ENCODE measurements at places on chromosomes 2 and 18.

GRCh38 chr2:124585277-124585676 lies 560.2 kb downstream of the CNTNAP5 start:
- ATAC-seq: no peak

GRCh38 chr18:37219257-37219656 lies 346.3 kb downstream of the CELF4 start:
- ATAC-seq: no peak

DNA sequence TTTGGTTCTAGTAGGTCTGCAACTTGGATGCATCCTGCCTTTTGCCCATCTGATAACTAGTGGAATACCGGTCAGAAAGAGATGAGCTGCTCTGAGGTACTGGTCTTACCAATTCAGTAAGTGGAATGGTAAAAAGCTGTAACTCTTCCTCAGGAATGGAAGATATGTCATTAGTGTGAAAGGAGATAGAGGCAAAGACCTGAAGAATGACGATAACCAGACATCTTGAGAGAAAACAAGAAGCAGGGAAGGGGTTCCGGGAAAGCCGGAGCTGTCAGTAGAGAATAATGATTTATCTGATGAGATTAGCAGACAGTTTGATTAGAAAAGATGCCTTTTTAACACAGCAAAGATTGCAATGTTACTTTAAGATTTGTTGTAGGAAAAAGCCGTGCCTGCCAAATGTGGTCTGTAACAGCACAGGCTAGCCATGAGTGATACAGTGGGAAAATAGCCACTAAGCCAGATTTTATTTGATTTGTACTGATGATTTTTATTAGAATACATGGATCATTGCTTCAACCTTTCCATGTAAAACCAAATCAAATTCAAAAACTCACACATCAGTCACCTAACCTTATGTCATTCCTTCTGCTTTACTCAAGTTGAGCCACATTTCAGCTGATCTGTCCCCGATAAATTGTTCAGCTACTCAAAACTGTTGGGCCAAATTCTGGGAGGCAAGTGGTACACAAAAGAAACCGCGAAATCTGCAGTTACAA lies 110.0 kb downstream of the TCF4 start:
- ATAC-seq: peak; percentile 22

- no peak for ATAC-seq
Observed at GRCh38 chr2:157620956-157621355, 7.7 kb downstream of the ACVR1C start.

- ATAC-seq: no peak
Observed at GRCh38 chr18:46211816-46212215, 107.6 kb downstream of the HAUS1 start.

DNA sequence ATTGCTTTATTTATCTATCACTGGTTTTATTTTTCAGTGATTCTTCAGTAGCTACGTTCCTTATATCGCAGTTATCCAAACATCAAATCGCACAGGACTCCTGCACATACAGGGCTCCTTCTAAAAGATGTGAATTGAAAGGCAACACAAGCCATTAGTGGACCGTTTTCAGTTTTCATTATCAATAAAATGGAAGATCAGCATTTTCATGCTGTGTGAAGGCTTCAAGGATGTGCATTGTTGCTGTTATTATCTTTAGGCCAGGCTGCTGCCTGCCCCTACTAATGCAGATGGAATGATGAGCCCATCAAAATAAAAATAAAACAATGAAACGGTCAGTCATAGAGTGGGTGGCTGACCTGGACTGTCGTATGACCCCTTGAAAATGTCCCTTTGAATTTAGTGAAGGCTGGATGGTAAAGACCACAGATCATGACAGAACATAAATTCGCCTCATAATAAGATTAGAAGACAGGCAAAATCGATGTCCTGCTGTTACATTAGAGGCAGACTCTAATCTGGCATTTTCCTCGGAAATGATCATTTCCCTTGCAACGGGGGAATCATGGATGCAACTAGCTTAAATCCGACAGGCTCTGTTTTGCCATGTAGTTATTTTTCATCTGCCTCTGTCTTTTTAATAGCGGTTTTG lies 32.9 kb downstream of the ITGB6 start:
- peak; percentile 26 for ATAC-seq

GRCh38 chr2:189681903-189682302 lies 7.4 kb downstream of the ANKAR start:
- ATAC-seq: no peak

DNA sequence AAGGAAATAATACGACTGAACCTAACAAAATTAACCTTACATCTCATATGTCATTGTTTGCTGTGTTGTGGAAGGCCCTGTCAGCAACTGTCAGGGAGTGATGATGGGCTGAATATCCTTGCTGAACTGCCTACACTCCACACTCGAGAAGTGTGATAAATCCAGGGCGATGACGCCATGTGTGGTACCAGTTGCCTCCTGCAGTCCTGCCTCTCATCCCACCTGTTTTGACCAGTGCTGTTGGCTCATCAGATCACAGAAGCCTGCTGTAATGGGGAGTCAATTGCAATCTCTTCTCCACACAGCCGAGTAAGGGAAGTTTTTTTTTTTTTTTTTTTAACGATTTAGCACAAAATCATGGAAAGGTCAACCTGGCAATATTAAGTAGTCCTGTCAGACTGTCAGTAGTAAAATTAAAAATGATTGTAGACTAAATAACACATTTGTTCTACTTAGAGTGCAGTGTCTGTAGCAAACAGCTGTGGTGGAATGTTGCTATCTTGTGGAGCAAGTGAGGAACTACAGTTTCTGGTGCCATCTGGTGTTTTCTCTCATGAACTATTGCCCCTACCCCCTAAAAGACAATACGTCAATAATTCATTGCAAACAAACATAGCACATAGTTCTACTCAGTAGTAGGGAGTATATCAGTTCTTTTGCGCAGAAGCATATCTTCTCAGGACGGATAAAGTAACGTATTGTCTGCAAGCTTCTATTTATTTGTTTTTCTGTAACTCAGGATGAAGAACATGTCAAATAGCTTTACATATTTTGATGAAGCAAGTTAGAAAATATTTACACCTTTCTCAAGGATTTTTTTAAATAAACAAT lies 347.6 kb downstream of the CTNNA2 start:
- ATAC-seq: no peak

DNA sequence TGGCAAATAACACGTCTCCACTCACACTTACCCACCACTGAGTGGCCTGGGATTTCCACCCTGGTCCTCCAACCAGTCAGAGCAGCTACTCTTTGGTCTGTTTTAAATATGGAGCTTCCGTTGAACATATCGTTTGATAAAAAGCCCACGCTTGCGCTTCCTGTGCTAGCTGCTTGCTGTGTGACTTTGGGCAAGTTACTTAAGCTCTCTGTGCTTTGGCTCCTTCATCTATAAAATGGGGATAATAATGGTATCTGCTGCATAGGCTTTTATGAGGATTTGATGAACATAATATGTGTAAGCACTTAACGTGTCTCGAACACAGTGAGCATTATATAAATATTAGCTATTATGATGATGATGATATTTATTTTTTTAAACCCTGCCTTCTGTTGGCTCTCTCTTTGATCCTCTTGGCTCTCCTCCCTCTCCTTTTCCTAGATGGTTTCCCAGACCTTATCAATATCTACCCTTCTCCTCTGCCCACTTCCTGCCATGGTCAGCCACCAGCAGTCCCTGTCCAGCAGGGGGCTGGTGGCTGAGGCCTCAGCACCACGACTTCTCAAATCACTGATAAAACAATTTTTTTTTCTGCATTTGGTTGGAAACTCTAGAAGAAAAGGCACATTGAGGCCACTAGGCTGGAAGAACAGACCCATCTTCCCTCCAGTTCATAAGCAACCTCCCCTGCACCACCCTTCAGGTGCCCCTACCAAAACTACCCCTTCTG lies 191.9 kb downstream of the LOXHD1 start:
- ATAC-seq: no peak

- no peak for ATAC-seq
Observed at GRCh38 chr2:2571301-2572150, 240.5 kb upstream of the MYT1L start.

GRCh38 chr2:61439241-61440002 lies 31.5 kb downstream of the USP34 start:
- ATAC-seq: no peak

GRCh38 chr2:218781691-218782527 lies at the start of gene CYP27A1:
TSS of gene CYP27A1 (plus strand) at chr2:218782147. CDS start at chr2:218782183, 36 bp downstream.
- peak; percentile 41 for ATAC-seq

DNA sequence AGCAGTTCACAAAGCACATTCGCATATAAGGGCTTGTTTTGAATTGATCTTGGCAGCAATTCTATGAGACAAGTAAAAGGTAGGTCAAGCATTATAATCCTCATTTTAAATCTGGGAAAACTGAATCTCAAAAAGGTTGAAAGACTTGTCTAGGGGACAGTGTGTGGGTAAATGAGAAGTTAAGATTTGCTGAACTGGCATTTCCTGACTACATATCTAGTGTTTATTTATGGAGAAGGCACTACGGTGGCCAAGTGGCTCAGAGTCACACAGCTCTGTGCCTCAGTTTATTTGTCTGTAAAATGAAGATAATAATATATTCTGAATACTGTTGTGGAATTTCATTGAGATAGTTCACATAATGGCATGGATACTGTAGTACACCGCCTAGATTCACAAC lies 16.3 kb upstream of the IL1RN start:
- no peak for ATAC-seq

DNA sequence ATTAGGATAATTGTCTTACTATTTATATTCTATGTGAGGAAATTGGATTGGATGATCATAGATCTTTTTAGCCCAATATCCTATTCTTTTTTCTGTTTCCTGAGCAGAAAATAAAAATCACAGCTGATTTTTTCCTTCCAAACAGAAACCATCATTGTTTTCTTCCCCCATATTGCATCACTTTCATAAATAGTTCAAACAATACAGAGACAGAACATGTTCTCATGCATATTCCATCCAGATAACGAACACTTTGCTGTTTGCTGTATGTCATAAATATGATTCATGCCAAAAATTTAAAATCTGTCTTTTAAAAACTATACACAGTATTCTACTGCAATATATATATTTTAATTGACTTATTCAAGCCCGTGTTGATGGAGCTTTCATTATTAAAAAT lies 22.0 kb upstream of the RALBP1 start:
- no peak for ATAC-seq

DNA sequence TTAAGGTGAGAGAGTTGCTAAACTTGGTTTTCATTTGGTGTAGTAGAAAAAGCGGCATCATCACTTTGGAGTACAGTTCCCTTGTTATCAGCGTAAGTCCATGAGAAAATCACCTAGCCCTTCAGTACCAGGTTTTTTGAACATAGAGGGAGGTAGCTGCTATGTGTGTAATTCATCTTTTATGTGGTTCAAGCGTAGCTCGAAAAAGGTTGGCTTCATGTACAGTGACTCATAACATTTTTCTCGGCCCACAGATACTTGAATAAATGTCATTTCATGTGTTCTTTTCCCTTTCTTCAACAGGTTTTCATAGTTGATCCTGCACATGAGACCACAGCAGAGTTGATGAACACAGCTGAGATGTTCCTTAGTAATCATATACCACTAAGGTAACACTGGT lies 43.6 kb downstream of the UGGT1 start:
- ATAC-seq: no peak

GRCh38 chr2:113092864-113093612 lies 25.3 kb downstream of the IL1F10 start:
- no peak for ATAC-seq

GRCh38 chr18:64592246-64592645 lies 443.4 kb upstream of the LINC00305 start:
- ATAC-seq: no peak

GRCh38 chr2:178827739-178828485 lies 20.7 kb upstream of the TTN start:
- no peak for ATAC-seq

DNA sequence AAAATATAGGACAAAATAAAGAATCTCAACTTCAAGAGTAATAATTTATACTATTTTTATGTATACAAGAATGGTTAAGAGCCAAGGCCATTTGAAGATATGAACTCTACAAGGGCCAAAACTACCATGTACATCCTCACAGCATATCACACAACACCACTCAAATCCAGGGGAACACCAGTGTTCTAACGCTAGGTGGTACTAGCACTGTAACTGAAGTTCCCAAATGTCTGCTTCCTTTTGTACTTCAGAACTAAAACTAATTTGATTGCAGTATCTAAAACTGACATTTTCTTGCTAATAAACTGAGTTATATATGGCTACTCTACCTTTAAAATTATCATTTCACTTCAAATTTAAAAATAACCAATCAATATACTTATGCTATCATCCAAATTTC lies 47.0 kb downstream of the REV1 start:
- no peak for ATAC-seq

- ATAC-seq: no peak
Observed at GRCh38 chr2:101844055-101844635, 146.6 kb downstream of the MAP4K4 start.

DNA sequence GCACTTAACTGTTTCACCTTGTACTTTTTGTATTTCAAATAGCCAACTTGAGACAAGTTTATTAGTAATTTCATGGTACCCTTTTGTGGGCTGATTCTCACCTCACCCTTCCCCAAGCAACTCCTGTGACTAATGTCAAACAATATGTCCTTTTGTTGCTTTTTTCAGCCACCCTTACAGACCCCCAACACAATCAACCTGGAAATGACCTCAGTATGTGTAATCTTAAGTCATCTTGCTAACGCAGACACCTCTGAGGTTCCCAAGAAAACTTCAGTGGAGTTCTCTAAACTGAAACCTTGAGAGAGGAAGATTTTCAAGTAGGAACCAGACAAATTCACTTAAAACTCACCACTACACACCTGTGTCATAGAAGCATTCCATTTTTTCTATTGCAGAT lies 69.5 kb downstream of the KYNU start:
- ATAC-seq: no peak

DNA sequence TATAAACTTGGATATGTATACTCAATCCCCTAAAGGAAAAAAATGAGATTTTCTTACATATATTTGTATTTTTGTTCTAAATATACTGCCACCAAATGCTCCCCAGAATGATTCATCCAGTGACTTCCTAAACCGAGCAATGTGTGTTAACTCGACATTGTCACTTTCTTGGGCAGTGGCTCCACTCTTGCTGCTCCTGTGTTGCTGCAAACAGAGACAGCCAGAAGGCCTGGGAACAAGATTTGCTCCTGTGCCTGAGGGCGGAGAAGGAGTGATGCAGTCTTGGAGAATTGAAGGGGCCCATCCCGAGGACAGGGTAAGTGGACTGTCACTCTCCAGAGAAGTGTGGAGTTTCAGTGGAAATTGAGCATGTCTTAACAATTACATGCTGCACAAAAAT lies 32.7 kb downstream of the DSG4 start:
- no peak for ATAC-seq

- ATAC-seq: no peak
Observed at GRCh38 chr2:136214307-136215200, 96.6 kb upstream of the CXCR4 start.

DNA sequence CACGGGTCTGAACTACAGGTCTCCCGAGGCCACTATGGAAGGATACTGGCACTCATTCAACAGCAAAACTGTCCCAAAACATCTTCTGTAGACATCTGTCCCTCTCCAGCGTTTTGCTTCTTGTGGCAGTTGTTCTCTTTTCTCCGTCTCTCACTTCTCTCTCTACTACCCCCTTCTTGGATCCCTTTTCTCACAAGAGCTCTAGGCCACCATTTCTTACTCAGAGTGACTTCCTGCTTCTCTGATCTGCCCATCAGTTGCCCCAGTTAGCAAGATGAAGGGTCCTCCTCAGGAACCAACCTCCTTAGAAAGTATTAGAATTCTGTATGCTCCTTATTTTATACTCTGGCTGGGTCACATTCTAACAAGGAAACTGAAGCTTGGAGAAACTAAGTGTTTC lies 32.6 kb downstream of the BCL2 start:
- no peak for ATAC-seq

All from stimulated activated memory B cell treated with anti-CD40 and anti-IgM and Interleukin-4, amounts not matched to agents 10 μg/mL and 1 μg/mL and 100 μg/mL, for 72 hours (primary cell).